ENCODE measurements at places on chromosomes 4 and X. TPM values are rescaled to one million over a fixed set of nuclear protein-coding genes. Genes with fewer than 3 reads are reported as not detected.

DNA sequence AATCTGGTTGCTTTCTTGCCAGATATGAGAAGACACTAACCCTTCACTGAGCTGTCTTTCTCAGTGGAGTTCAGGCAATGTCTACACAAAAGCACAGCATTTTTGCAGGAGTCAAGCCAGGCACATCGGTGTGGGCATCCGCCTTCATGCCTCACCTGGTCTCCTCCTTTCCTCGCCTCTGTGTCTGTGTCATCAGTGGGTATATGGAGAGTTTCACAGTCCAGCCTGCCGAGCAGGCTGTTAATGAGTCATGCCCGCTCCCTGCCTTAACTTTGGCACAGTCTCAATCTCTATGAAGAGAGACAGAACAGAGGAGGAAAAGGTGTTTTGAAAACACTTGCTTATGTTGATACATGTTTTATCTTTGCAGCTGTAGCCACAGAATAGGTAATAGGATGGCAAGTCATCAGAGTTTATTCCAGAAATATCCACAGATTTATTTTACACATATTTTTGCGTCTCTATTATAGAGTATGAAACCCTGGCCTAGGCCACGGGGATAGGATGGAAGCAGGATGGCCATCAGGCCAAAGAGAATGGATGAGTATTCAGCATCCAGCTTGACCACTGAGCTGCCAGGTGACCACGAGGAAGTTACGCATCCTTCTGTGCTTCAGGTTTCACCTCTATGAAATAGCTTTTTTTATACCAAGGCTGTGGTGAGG is 32.8 kb upstream of the MAML3 start:
- no peak for DNase-seq

DNA sequence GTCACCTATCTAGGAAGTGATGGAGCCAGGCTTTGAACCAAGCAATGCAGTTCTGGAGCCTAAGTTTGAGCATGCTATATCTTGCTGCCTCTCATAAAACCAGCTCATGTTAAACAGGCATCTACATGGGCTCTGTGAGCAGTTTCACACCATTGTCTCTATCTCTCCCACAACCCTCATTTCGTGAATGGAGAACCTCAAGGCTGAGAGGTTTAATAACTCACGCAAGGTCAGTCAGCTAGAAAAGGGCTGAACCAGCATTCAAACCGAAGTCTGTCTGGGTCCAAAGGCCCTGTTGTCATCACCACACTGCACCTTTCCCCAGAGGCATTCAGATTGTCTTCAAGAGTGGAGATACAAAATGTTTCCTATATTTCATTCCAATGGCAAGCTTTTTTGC is 369.2 kb downstream of the MID1IP1 start:
- DNase-seq: no peak

DNA sequence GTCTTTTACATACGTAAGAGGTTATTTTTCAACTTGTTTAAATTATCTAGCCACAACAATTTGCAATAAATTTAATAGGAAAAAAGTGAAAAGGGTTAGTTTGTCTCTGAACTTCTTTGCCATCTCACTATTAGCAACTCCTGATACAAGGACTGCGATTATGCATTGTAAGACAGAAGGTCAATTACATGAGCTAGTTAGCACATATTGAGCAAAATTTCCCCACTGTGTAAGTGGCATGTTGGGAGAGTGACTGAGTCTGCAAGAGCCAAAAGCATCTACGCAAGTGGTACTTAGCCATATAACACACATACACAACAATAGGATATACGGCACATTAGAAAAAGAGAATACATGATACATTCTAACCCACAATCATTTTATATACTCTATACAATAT is 927.2 kb downstream of the STPG2 start:
- no peak for DNase-seq

- no peak for DNase-seq
Observed at GRCh38 chrX:24526616-24527015, 61.5 kb downstream of the PDK3 start.

DNA sequence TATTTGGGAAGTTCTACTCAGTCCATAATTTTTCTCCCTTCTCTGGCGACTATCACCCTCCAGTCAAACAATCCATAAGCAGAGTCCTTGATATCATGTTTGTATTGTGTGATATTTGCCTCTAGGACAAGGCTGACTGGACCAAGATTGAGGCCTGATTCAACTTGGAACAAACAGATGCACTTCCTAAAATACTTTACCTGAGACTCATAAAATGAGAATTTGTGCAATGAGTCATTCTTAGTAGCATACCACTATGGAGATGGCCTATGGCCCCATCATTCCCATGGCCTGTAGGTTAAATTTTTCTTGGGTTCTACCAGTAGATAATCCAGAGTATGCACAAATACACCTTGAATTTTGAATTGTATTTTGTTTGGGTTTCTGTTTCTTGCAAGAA is 74.2 kb upstream of the DMD start:
- no peak for DNase-seq

- no peak for DNase-seq
Observed at GRCh38 chr4:113739197-113739596, 22.3 kb downstream of the CAMK2D start.

DNA sequence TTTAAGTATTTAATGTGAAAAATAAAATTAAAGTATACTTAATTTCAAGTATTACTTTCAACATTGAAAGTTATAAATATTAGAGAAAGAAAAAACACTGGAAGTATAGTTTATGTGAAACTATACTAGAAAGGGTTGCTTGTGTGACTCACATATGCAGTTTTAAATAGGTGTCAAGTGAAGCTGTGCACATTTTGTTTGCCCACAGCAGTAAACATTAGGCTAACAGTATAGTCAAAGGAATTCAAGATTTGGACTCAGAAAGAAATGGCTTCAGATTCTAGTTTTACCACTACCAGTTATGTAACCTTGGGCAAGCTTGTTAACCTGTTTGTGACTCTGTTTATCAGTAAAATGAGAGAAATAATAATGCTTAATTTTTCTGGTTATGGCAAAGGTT is 148.2 kb downstream of the FAM47B start:
- DNase-seq: no peak

DNA sequence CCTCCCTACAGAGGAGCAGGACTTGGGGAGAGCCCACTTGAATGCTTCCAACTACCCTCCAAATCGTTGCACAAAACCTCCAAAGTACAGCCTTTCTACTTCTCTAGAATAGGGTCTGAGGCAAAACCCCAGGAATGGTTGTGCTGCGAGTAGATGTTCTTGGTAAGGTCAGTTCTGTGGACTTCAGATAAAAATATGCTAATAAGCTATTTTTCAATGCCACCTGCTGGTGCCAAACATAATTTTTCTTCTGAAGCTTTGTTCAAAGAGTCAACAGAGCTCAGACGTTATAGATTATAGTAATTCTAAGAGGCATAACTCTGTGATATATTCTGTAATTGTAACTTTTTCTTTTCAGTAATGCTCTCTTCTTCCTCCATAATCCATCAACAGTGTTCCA is 425.7 kb downstream of the GPAT3 start:
- no peak for DNase-seq

- no peak for DNase-seq
Observed at GRCh38 chrX:45743081-45743533, 542.4 kb upstream of the DIPK2B start.

- no peak for DNase-seq
Observed at GRCh38 chr4:21290562-21290961, 590.3 kb downstream of the PACRGL start.

DNA sequence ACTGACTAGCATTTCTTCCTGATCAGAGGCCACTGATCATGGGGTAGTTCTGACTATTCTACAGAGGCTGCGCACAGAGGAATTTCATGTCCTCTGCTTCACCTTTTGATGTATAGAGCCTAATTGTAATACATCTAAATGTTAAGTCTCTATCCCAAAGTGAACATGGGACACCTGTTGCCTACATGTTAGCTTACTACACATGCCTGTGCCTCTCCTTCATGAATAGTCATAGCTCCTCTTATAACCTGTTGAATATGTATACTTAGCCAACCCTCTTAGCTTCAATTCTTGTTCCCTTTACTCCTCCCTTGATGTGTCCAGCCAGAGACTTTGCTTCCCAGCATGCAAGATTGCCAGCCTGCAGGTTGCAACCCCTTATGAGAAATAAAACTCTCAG is 9.6 kb upstream of the THOC2 start:
- DNase-seq: no peak

DNA sequence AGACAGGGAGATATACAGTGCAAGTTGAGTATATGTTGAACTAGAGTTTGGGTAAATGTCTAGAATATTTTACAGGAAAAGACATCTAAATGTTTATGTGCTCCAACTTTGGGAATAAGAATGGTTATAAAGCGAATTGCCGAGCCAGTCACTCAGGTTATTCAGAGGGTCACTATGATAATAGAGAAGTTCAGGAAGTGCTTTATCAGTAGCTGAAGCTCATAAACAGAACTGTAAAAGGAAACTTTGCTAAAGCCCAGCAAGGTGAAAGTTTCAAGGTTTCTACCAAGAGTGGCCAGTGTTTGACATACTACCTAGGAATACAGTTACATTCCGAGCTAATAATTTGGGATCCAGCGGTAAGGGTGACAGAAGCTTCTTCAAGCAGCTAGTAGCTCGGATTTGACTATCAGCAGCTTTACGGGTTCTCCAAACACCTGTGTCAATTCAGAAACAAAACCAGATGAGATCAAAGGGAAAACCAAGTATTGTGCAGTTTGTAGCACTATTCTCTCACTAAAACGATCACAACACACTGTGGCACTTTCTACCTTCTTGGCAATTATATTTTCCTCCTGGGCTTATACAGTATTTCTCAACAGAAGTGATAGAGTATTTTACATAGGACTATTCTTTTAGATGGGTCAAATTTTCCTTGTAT is 17.2 kb upstream of the BCLAF3 start:
- no peak for DNase-seq

DNA sequence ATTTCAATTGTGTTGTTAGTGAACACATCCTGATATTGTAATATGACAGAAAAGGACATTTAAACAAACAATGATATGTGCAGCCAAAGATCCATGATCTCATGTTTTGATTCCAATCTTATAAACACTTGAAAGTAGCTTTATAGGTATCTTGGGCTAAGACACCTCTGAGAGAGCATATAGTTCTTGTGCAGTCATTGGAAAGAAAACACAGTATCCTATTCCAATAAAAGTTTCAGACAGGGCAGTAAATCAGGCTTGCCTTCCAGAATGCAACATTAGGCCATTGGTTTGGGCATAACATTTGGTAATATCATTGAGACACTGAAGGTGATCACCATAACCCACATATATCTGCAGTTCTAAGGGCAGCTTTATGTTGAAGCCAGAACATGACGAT is 188.3 kb upstream of the HCCS start:
- DNase-seq: no peak

DNA sequence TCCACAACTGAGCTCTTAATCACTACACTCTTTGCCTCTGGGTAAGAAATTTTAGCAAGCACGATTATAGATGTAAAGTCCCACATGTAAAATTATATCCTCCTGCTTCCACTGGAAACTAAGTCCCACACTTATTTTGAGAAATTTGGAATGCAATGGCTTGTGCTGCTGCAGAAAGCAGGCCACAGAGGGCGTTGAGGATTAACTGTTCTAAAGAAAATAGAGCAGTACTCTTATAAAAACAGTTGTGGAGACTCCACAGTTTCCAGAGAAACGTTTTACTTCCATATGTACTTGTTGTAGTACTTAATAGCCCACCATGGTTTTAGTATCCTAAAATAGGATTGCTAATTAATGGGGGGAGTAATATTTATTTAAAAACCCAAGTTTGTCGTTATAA is 1.7 kb upstream of the CENPC start:
- no peak for DNase-seq

DNA sequence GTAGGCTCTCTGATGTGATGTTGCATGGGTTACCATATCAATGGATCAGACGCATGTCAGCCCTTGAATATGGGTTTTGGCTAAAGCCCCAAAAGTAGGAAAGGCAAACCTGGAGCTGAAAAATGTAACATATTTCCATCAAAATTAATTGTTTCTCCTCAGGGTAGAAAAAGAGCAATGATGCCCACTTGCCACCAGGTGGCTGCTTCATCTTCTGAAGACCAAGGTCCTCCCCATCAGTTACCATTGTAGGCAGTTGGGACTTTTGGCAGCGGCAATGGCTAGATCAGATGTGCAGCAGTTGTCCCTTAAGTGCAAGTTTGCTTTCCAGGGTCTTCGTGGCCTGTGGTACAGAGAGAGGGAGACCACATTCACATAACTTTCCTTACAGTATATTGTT is 118.2 kb downstream of the NAF1 start:
- peak; percentile 62 for DNase-seq

BCORL1 gene
- 9.2 TPM for total RNA-seq

UGT2B11 gene
- total RNA-seq: not detected

C4orf17 gene
- total RNA-seq: not detected

CXCL6 gene
- total RNA-seq: not detected

KIAA0232 gene
- 16.7 TPM for total RNA-seq

NPY2R gene
- total RNA-seq: not detected

WAS gene
- 99.0 TPM for total RNA-seq

SPANXC gene
- not detected for total RNA-seq

FOXP3 gene
- 14.2 TPM for total RNA-seq

All from activated CD4-positive, alpha-beta T cell treated with anti-CD3 and anti-CD28 coated beads, Interleukin-2, amount 10 ng/mL, durations not matched to agents 24 days and 14 days (primary cell).